H54 (cell line): ENCODE measurements at places on chromosomes 2 and 18.

DNA sequence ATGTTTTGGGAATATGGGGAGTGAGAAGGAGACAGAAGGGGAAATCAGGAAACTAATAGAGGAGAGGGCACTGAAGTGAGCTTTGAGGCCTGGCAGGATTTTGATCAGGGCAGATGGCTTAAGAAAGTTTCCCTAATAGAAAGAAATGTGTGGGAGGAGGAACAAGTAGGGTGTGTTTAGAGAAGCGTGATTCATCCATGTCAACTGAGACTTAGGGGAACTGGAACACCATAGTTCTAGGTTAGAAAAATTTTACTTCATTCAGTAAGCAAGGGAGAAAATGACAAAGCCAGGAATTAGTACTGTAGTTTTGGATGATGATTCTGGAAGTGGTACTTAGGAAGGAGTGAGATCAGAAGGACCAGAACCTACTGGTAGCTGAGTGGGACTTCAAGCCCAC is 296.0 kb downstream of the PLCL1 start:
- no peak for DNase-seq

DNA sequence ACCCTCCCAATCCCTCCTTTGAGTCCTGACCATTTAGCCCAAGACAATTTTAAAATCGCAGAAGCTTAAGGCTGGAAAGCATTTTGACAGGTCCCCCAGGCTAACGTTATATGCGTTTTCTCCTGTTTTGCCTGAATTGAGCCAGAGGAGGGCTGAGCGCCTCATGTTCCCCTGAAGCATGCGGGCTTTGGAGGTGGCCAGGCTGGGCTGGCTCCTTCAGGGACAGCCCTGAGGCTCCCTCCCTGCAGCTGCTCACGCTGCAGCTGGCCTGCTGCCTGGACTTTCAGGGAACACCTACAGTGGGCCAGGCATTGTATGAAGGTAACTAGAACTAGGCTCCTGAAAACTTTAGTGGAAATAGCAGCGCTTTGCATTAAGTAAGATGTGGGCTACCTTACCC is 179.2 kb downstream of the ACKR3 start:
- no peak for DNase-seq

GRCh38 chr18:63741769-63742168 is 33.4 kb upstream of the SERPINB7 start:
- no peak for DNase-seq

DNA sequence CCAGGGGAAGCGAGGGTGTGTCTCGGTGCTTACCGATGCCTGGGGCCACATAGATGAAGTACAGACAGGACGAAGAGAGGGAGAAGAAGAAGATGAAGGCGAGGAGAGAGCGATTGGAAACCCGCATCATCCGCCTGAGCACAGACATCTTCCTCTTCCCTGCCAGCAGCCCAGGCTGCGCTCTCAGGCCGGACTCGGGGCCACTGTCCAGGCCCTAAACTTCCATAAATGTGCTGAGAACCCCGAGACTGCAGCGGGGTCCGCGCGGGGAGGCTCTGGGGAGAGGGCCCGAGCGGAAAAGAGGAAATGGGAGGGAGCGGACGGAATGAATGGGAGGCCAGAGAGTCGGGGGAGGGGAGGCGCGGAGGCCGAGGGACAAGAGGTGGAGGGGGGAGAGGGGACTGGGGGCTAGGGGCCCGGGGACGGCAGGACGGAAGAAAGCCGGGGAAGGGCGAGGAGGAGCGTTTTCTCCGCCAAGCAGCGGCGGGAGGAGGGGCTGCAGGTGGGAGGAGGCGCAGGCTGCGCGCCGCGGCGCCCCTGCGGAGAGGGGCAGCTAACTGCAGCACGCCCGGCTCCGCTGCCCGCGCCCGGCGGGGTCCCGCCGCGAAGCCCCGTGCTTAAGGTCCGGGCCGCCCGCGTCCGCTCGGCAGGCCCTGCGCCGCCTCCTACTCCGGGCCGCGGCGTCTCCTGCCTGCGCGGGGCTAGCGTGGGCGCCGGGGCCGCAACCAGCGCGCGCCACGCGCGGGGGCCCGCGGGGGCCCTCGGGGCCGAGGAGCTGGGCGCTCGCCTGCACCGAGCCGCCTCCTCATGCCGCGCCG is at the start of gene B4GALT6:
Gene B4GALT6 (minus strand): TSS at position 303 of the 818 bp plus-strand sequence. CDS start 155 bp downstream, at position 148.
- peak; percentile 26 for DNase-seq

- peak; percentile 50 for DNase-seq
These were observed 98.9 kb upstream of the LGALSL start for GRCh38 chr2:64354857-64355680.

- no peak for DNase-seq
These were observed 47.6 kb downstream of the GNAL start for GRCh38 chr18:11736656-11737055.

DNA sequence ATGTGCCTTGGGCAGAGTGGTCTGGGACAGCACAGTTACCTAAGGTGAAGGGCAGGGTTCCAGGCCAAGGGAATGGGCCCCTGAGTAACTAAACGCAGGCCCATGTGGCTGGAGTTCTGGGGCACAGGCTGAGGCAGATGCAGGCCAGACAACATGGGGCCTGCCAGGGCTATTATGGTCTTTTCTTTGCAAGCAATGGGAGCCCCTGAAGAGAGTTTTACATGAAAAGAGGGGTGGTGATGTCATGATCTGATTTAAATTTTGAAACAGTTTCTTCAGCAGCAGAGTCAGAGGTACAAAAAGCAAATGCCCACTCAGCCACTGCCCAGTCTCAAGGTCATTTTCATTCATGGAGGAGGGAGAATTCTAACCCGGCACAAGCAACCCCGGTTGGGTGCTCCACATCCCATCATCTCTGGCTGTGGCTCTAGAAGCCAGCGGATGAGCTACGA is 5.6 kb downstream of the CHST10 start:
- no peak for DNase-seq

DNA sequence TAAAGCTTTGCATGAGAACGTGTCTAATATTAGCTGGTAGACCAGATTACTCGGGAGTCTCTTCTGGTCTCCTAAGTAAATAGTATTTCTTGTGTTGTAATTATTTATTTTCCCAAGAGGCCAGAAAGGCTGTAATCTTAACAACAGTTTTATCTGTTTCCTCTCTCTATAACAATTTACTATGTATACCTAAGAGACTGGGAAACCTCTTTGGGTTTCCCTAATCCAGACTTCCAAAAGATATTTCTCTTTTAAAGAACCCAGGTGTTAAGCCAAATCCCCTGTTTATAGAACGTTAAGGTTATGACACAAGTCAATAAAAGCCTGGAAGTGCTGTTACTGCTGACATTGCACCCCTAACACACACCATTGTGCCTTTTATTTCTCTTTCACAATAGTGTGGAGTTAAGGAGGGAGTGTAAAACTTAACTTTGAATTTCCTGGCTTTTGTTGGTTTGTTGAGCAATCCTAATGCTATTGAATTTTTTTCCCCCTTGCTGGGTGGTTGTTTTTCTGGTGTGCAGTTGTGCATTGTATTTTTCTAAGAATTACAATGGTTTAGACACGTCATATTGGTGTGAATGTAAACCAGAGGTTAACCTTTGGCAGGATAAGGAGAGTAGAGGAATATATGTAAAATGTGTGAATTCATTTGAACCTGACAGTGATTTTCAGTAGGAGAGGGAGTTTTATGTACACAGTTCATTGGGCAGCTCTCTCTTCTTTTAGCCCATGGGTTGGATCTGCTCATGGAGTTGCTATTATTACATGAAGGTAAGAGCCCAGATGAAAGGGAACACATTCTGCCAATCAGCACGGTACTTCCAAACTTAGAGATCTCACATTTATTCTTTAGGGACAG is 192.8 kb downstream of the MTX2 start:
- DNase-seq, result no peak

DNA sequence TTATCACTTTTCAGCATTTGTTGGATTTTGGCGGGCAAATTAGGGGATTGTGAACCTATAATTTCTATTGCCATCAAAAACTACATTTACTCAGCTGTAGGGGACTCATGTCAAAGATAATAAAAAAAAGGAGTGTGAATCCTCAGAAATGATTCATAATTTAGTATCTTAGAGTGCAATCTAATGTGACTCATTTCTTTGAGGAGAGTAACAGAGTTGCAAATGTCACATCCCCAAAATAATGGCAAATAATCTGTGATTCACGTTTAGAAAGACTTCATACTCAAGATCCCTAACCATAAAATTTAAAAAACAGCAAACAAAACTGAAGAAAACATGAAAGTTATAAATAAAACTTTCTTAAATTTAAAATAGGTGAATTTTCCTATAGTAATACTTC is 373.0 kb downstream of the CDH2 start:
- DNase-seq, result no peak

DNA sequence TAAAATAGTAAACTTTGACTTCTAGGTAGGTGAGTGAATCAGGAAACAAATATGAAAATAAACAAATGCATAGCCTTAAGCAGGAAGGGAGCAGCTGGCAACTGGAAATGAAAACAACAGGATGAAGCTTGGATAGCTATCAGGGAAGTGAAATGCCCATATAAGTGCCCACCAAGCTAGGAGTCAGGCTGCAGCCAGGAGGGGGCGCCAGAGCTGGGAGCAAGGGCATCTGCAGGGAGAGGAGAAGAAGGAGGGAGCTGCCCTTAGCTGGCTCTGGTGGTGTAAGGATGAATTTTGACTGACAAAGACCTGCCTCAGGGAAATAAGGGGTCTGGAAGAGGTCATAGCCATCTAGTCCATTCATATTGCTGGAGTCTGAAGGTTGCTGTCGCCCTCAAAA is 298.3 kb downstream of the TDRD15 start:
- DNase-seq, result peak; percentile 31

DNA sequence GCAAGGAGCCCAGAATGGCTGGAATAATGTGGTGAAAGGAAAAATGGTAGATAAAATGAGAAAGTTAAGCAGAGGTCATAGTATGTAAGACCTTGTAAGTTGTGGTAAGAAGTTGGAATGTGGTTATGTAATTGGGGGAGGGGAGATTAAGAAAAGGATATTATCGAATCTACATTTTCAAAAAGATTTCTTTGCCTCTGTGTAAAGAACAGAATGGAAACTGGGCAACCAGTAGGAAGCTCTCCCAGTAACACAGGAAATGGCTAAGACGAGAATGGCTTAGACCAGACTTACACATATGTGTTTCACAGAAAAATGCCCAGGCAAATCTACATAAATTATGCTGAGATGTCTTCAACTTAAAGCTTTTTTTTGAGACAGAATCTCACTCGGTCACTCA is 13.2 kb downstream of the MEMO1 start:
- DNase-seq, result no peak

DNA sequence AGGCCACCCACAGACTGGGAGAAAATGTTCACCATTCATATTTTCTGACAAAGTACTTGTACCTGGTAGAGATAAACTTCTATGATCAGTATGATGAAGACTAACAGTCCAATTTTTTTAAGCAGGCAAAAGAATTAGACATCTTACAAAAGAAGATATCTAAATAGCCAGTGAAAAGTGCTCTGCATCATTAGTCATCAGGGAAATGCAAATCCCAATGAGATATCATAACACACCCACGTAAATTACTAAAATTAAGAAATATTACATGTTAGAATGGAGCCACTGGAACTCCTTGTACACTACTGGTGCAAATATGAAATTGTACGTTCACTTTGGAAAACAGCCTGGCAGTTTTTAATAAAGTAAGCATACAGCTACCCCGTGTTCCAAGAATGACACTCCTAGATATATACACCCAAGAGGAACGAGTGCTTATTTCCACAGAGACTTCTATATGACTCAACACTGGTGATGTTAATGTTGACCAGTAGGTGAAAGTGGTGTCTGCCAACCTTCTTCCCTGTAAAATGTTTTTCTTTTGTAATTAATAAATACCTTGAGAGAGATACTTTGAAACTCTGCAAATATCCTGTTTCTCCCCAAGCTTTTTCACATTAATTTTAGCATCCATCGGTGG is 80.3 kb downstream of the NPAS2 start:
- DNase-seq, result no peak

DNA sequence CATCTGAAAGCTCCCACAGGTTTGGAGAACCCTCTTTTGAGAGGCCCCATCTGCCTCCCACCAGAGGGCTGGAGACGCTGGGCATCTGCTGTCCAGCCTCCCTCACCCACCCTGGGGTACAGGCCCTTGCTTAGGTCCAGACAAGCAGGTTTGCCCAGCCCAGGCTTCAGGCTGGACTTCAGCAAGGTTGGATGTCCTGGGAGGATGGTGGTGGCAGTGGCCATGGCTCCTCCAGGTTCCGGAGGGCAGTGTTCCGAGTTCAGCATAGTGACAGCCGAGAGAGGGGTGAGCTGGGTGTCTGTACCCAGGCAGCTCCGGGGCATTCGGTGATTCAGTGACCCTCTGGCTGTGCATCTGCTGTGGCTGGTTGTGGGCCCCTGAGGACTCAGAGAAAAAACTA is 58.2 kb upstream of the HDAC4 start:
- DNase-seq, result no peak

- no peak for DNase-seq
These were observed 26.5 kb downstream of the NFATC1 start for GRCh38 chr18:79422022-79422782.

- DNase-seq, result peak; percentile 68
These were observed 12.3 kb upstream of the TFCP2L1 start for GRCh38 chr2:121297217-121297830.

DNA sequence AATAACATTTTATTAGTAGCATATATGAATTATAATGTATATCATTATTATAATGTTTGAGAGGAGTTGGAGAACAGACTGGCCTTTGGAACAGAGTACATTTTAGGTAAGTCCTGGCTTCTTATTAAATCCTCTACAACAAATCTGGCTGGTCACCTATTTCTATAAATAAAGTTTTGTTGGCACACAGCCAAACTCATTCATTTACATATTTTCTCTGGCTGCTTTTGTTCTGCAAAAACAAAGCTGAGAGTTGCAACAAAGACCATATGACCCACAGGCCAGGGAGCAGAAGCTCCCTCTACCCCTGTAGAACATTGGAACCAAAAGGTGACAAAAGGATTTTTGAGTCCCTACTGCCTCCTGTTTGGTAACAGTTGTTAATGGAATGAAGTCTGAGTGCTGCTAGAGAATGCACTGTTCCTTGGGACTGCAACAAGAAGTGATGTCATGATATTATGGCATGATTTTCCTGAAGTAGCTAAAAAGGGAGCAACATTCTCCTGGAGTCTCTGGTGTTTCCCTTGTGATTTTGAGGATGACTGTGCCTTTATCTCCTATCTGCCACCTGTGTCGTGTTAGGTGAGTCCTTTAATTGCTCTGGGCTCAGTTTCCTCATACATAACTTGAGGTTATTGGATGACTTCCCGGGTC is 22.0 kb upstream of the SP9 start:
- DNase-seq, result no peak

GRCh38 chr2:15912203-15912602 is 28.1 kb upstream of the MYCN start:
- DNase-seq, result peak; percentile 23

- DNase-seq, result no peak
These were observed 224.5 kb downstream of the TXNL1 start for GRCh38 chr18:56413862-56414261.

- no peak for DNase-seq
These were observed 7.7 kb upstream of the RHOB start for GRCh38 chr2:20439193-20439475.

DNA sequence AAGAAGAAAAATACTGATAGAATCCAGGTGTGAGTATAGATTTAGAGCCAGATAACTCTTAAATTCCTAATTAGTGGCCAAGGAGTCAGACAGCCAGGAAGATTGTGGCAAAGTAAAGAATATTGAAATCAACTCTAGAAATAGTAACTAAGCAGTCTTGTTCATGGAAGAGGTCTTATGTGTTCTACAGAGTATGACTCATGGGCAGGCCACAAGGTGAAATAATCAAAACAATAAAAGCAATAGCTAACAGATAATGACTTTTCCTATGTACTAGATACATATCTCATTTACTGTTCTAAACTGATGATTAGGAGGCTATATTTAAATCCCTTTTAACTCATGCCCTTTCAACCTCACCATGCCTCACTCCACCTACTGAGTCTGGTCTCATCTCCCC is 227.4 kb upstream of the COL3A1 start:
- DNase-seq, result no peak
